ENCODE measurements at places on chromosomes 7 and 10.
A peak's percentile ranks its signal among the peaks of the same experiment; 100 is the strongest.

DNA sequence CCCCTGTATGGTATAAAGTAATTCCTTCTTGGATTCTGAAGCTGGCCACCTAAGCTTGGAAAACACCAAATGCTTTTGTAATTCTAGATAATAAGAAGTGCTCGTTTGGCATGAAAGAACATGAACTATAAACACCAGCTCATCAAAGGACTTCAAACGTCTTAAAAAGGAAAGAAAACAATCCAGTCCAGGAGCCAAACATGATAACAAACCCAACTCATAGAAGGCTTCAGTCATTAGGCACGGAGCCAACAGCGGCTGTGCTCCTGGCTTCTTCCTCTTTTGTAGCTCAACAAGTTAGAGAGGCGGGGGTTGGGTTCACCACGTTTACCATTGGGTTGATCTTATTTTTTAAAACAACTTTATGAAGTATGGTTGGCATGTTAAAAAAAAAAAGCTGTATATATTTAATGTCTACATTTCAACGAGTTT lies 56.4 kb upstream of the ECHDC3 start:
- DNase-seq: peak; percentile 83

DNA sequence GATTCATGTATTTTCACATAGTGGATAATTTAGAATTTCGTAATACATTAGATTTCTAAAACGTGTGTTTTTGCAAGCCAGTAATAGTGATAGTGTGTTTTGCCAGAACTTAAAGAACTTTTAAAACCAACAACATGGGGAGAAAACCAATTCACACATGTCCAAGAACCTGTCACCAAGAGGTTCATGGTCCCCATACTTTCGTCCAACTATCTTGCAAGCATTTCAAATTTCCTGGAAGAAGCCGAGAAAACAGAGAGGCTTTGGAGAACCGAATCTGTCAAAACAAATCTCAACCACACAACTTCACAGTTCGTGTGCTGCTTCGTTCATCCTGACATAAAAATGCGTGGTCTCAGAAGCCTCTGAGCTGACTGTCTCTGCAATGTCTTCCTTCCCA lies 31.9 kb downstream of the GFRA1 start:
- DNase-seq: no peak

- no peak for DNase-seq
Measured at GRCh38 chr10:36577126-36577525, 548.3 kb upstream of the ANKRD30A start.

DNA sequence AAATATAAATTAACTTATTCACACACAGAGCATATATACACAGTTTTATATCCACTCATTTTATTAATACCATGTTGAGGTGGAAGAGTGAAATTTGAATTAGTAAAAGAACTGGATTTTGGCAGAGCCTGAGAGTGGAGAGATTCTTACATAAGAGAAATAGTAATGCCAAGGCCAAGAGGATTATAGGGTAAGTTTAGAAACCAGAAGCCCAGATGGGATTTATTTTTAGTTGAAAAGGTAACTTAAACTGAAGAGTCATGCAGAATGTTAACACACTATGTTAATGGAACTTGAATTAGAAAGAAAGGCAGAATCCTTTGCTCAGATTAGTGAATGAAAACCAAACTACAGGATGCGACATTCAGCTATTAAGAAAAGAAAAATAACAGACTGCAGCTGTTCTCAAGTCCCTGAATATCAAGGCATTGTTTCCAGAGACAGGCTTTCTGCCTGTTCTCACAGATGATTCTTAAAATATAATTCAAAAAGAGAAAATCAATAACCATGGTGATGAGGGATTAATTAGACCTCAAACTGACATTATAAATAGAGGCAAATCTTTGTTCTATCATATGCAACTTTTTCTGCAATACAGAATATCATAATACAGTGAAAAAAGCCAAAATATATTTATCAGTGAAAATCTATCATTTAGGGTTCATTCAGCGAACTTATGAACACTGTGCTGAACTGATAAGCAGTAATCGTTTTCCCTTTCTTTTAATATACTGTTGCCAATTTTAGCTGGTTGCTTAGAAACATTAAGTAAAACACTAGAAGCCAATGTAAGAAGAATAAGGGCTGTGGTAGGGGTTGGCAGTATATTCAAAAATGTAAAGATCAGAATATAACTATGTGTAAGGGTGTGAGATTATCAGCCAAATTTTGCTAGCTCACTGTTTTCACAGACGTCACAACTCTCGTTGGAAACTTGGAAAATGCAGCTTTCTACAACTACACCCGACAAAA lies 34.4 kb downstream of the HECTD2 start:
- DNase-seq: no peak

DNA sequence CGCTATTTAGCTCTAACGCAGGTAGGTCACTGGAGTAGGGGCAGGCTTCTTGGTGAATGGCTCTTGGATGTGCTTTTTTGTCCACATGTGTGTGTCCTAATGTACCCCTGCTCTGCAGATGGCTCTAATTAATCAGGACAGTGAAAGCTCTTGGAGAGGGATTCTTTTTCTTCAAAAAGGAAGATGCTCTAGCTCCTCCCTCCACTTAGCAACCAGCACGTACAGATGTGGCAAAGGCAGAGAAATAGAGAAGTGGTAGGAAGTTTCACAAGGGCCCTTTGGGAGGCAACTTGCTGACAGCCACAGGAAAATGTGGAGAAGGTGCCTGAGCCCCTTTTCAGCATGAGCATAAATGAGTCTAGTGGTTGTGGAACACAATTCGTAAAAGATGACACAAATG lies 221.7 kb downstream of the PLXNA4 start:
- no peak for DNase-seq

DNA sequence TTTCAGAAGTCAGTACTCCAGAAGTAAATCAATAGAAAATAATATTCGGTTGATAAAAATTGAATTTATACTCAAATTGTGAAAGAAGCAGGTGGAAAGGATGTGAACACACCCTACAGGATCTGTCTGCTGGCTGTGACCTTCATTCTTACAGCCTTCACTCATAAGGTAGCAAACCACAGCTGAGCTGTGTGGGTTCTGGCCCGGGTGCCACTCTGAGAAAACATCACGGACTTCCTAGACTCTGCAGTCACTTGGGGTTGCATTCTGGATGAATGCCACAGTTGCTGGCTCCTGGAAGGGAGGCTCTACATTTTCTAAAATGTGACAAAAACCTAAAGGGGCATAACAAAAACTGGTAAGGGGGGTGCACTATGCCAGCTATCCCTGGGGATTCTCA lies 36.0 kb upstream of the ABLIM1 start:
- peak; percentile 27 for DNase-seq

GRCh38 chr7:3240826-3241430 lies 60.1 kb upstream of the SDK1 start:
- no peak for DNase-seq

GRCh38 chr10:132066812-132067211 lies 1.1 kb downstream of the JAKMIP3 start:
- no peak for DNase-seq

DNA sequence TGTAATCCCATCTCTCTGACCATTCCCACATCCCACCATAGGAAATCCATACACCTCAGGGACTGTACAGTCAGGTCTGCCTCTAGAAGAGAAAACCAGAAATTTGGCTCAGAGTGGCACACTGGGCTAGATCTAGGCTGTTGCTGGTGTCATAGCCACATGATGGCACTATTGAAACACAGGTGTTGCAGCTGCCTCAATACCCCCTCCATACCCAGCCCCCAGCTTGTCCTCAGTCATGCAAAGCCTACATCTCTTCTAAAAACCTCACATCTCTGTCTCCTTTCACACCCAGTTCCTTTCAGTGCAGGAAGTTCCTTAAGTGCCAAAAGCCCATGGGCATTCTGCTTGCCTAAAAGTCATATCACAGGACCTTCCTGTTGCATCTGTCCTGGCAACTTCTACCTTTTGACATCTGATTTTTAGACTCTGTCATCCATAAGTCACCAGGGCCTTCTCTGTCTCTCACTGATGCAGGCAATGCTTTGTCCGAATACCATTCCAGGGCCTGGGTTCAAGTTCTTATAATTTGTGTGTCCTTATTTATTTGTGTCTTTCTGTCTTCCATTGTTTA lies 27.0 kb upstream of the HIBADH start:
- peak; percentile 9 for DNase-seq

DNA sequence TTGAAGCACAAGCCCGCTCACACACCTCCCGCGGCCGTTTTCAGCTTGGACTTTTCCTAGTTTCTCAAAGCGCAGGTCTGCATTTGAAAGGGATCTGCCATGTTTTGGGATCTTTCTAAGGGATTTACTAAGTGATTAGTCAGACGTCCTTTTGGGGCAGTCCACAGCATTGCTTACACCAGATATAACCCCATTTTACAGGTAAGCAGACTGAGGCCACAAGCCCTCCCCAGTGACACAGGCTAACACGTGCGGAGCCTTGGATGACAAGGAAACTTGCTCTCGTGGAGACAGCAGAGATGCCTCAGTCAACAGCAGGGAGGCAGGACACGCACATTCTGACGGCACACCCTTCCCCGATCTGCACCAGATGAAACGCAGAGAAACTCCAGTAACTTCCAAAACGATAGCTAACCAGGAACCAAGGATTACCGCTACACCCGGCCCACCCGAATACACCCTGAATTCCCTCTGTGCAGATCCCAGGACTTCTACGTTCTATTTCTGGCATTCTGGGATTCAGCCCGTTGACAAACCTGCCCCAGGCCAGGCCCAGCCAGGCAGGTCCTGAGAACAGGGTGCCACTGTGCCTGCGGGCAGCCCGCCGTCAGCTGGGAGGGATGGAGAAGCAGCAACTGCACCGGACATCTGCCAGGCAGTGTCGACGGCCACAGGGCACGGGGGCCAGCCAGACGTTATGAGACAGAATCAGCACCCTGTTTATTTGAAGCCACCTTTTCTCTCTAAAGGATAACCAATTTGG lies 27.9 kb downstream of the FOXL3 start:
- DNase-seq: no peak

DNA sequence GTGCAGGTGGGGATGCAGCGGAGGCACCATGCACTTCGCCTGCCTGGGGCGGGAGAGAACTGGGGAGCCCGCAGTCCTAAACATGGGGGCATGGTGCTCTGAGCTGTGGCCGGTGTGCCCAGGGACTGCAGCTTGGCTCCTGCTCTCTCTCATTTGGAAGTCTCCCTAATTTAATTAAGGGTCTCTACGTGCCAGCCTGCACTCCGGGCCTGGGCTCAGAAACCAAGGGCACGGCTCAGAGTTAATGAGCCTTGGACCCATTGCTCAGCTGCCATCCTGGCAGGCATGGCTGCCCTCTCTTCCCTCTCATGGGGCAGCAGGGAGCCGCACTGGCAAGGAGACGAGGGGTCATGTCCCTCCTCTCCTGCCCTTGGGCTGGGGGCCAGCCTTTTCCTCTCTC lies 115.6 kb downstream of the CDH23 start:
- no peak for DNase-seq

- DNase-seq: no peak
Measured at GRCh38 chr7:73668103-73668885, 663 bp downstream of the VPS37D start.

- no peak for DNase-seq
Measured at GRCh38 chr7:157603716-157604115, 266.9 kb downstream of the DNAJB6 start.

DNA sequence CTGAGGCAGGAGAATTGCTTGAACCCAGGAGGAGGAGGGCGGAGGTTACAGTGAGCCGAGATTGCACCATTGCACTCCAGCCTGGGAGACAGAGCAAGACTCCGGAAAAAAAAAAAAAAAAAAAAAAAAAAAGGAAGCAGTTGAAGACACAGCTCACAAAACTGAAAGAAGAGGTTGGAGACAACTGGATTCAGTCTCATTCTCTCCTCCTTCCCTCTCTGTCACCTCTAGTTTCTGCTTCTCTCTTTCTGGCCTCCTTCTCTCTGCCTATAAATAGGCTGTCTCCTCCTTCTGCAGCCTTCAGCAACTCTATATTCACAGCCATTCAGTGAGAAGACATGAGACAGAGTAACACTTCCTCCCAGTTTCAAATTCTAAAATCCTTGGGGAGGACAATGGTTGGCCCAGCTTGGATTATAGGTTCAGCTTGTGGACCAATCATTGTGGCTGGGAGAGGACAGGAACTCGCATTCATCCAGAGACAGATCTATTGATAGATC lies 125.6 kb upstream of the HABP2 start:
- no peak for DNase-seq

- no peak for DNase-seq
Measured at GRCh38 chr10:95168694-95169093, 25.3 kb upstream of the ACSM6 start.

DNA sequence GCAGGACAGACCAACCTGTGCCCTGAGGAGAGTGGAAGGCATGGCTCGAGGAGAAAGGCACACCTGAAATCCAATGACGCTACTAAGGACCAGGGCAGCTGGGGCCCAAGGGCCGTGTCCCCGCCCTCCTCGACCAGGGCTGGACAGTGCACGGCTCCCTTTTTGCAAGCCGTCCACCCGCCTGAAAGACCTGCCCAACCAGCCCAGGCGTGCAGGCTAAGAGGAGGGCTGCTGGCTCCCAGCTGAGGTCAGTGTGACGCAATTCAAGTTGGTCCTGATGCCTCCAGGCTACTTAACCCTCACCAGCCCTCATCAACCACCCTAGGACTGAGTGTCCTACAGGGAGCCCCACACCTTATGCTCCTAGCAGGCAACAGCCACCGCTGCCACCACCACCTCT lies 69.3 kb downstream of the DLG5 start:
- no peak for DNase-seq

DNA sequence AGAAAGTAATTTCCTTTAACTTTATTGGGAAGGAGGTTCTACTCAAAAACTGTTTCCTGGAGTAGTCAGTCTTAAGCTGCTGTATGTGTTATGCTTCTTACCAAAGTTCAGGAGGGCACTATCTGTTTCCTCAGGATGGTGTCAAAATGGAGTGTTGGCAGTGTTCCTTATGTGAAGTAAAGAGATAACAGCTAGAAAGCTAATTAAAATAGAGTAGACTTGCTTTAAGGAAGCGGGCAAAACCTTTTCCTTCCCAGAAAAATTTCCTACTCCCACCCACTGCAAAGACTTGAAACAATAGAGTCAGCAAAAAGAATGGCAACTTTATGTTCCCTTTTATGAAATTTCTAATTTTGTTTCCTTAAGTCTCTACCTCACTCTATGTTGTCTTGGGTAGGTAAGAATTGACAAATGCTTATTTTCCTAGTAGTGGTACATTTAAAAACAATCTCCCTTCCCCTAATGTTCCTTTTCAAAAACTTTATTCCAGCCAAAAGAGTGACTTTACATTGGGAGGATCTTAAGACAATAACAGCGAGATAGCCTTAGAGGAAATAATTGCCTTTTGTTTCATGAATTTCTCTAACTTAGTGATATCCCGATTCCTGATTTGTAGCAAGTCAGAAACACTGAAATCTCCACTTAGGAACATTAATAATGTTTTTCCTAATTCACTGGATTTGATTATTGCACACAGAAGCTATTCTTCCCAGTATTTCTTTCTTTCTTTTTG lies 26.5 kb upstream of the ENTPD1 start:
- no peak for DNase-seq

- no peak for DNase-seq
Measured at GRCh38 chr10:71263376-71263775, 51.0 kb downstream of the UNC5B start.

GRCh38 chr7:124459101-124460055 lies 306.2 kb downstream of the GPR37 start:
- DNase-seq: no peak

DNA sequence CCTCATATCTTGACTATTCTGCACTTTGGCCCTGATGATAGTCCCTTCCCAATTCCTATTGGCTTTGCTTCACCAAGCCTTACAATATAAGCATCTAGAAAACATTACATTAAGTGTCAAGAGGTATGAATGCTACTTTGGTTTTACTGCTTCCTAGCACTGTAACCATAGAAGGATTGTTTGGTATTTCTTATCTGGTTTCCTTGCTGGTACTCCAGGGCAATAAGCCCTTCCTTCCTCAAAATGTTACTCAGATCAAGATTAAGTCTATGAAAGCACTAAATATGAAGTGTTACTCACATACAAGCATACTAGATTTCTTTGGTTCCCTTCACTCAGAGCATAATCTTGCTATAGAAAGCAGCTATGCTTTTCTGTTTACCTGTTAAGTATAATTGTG lies 492.5 kb downstream of the ETV1 start:
- no peak for DNase-seq

Data from CD4-positive, alpha-beta T cell treated with Interleukin-6 for 4 hours (primary cell).